ENCODE measurements at places on chromosomes 6 and 20. TPM values are rescaled to one million over a fixed set of nuclear protein-coding genes. Genes with fewer than 3 reads are reported as not detected.

Gene TBC1D32
- 45.5 TPM for total RNA-seq

Gene TNF
- not detected for total RNA-seq

Gene MEP1A
- total RNA-seq = not detected

Gene HLA-DPA1
- total RNA-seq = 0.18 TPM

Gene BCAS4
- 2.7 TPM for total RNA-seq

Gene SEL1L2
- not detected for total RNA-seq

Gene GNMT
- 0.36 TPM for total RNA-seq

Gene PTCHD4
- total RNA-seq = 9.8 TPM

Gene ENPP5
- total RNA-seq = 5.3 TPM

Gene BPIFB4
- not detected for total RNA-seq

Gene CYB5R4
- 7.2 TPM for total RNA-seq

Gene TGM3
- total RNA-seq = 0.08 TPM

Gene GTSF1L
- total RNA-seq = not detected

Gene SLCO4A1
- 0.72 TPM for total RNA-seq

- no peak for DNase-seq
Measured at GRCh38 chr6:43776799-43777776, 7.1 kb downstream of the VEGFA start.

DNA sequence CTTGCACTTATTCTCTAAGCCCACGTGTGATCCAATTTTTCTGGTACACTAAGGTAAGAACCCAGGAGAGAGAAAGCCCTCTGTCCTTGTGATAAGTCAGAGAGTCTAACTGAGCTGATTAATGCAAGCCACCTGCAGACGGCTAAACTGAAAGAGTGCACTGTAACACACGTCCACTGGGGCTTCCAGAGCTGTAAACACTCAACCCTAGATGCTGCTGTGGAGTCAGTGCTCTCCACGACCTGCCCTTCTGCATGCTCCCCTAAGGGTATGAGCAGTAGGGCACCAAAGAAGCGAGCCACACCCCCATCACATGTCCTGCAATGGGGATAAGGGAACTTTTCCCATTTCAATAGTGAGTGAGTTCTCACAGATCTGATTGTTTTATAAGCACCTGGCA is 55.7 kb downstream of the TXLNB start:
- DNase-seq = no peak

GRCh38 chr6:96649926-96650325 is 87.0 kb downstream of the FHL5 start:
- no peak for DNase-seq

GRCh38 chr6:47253136-47253535 is 56.6 kb downstream of the TNFRSF21 start:
- no peak for DNase-seq

DNA sequence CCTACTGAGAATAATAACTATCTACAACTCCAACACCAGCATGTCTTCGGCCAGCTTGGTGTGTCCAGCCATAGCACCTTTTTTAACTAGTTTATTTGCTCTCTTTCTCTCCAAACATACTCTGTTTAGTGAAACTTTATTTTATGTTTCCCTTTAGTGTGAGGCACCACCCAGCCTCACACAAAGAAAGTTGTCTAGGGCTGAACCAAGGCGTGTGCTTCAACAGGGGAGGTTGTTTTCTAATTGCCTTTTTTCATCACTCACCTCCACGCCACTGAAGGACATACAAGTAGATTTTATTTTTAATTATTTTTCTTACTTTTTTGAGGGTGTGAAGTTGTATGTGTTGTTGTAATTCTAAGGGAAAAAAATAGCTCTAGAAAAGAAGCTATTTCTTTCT is 125.6 kb upstream of the MARCKS start:
- DNase-seq = no peak

DNA sequence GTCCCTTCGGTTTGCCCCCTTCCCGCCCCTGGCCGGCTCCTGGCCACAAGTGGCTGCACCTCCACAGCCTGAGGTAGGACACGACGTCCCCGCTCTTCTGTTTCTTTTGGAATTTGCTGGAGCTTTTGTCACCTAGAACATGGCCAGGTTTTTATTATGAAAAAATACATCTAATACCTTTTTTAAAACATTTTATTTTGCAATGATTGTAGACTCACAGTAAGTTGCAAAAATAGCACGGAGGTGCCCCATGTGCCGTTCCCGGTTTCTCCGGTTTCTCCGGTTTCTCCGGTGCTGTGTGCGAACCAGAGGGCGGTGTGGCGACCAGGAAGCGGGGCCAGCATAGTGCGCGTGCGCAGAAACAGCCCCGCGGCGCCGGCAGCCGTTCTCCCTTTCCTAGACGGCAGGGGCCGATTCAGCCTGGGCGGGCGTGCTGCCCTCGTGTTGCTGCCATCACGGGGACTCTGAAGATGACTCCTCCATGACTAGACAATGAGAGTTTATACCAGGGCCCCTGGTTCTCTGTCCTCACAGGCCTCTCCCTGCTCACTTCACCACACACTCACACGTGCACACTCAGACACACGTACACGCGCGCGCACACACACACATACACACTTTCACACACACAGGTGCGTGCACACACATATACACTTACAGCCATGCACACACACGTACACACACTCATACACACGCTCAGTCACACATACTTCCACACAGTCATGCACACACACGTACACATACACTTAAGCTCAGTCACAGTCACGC is 102.1 kb downstream of the TMEM242 start:
- DNase-seq = peak; percentile 65

GRCh38 chr20:58344741-58345140 is 35.2 kb downstream of the RAB22A start:
- peak; percentile 50 for DNase-seq

DNA sequence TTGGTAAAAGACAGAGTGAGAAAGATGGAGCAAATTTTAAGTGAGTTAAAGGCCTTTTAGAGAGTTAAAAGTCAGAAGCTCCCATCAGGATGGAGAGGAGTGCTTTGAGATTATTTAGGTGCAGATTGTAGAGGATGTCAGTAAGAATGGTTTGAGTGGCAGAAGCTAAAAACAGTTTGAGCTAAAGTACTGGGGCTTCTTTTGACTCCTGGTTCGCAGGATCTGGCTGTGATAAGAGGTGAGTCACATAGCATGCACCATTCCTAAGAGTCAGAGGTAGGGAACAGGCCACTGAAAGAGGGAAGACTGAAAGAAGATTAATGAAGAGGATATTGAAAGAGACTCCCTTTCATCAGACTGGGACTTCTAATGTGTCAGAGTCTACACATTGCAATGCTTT is 1047.9 kb upstream of the MAP3K7 start:
- no peak for DNase-seq

DNA sequence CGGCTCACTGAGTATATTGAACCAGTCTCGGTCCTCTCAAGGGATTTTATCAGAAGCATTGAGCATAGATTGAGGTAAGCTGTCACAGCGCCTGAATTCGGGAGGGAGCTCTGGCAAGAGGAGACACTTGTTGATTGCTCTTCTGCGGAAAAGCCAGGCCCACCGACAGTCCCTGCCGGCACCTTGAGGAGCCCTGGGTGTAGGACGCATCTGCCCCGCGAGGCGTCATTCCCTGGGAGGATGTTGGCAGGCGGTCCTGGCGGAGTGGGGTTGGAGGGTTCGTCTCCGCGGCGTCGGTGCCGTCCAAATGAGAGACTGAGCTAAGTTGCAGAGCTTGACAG is 843 bp downstream of the FBXO9 start:
- DNase-seq = peak; percentile 33

DNA sequence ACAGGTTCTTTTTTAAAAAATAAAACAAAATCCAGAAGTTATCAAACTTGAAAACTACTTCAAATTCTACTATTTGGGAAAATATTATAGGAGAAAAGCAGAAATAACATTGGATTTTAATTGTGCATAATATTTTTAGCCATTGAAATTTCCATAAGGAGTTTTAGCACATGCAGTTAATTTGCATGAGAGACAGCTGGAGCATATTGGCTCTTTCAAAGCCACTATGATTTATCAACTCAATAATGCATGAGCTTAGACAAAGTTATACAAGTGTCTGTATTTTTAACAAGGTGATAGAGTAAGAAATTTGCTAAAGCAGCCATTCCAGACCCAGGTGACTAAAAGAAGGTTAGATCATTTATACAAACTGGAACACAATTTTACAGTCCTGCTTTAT is 189.0 kb upstream of the TFAP2D start:
- no peak for DNase-seq

- peak; percentile 73 for DNase-seq
Measured at GRCh38 chr20:16501301-16501700, 71.9 kb downstream of the KIF16B start.

DNA sequence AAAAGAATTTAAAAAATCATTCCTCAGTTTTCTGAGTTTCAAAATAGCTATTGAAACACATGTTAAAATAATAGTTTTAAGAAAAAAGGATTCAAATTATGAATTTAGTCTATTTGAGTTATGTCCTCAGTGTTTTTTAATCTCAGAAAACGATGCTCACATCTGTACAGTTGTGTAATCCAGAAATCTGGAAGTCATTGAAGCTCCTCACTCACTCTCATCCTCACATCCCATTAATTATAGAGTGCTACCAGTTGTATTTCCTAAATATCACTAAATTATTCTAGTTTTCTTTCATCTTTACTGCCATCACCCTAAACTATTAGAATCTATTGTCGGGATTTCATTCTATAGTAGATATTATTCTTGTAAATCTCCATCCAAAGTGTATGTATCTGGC is 234.7 kb upstream of the RIMS1 start:
- no peak for DNase-seq

GRCh38 chr6:121531658-121532169 is 96.3 kb downstream of the GJA1 start:
- no peak for DNase-seq

GRCh38 chr20:49513517-49513916 is 31.0 kb upstream of the KCNB1 start:
- DNase-seq = no peak

DNA sequence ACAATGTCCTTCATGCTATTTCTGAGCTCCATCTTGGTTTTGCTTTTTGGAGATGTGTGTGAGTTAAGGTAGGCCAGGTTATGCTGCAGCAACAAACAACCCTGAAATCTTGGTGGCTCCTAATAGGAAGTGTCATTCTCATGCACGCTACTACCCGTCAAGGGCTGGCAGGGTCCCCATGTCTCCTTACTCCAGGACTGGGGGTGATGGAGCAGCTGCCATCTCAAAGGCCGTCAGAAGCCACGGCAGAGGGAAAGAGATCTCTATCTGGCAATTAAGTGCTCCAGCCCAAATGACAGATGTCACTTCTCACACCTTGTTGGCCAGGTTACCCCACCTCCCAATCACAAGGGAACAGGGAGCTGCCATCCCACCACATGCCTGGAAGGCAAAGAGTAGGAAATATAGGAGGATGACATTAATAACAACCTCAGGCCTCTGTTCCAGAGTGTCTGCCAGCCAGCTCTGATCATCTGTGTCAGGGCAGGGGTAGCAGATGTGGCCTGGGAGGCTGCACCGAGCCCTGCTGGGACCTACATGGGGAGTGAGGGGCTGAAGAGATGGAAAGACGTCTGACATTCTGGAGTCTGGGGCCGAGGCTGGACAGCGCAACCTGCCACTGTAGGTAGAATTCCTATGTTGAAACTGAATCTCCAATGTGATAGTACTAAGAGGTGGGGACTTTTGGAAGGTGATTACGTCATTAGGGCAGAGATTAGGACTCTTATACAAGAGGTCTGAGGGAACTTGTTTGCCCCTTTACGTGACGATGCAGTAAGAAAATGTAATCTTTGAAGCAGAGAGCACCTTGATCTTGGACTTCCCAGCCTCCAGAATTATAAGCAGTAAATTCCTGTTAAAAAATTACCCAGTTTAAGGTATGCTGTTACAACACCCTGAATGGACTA is 4.8 kb upstream of the SDCBP2 start:
- no peak for DNase-seq

DNA sequence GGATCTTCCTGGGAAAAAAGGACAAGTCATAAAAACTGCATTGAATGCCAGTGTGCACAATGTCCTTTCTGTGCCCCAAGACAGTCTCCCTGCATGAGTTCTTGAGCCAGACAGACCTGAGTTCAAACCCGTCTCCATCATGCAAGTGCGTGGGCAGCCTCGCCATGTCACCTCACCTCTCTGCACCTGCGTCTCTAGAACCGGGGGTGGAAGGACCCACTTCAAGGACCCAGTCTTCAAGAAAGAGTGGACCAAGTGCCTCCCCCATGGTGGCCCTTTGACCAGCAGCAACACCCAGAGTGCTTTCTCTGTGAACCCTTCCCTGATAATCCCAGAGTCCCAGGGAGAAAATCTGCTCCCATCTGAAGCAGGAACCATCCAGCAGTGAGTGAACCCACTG is 23.5 kb upstream of the ANGPT4 start:
- DNase-seq = no peak

DNA sequence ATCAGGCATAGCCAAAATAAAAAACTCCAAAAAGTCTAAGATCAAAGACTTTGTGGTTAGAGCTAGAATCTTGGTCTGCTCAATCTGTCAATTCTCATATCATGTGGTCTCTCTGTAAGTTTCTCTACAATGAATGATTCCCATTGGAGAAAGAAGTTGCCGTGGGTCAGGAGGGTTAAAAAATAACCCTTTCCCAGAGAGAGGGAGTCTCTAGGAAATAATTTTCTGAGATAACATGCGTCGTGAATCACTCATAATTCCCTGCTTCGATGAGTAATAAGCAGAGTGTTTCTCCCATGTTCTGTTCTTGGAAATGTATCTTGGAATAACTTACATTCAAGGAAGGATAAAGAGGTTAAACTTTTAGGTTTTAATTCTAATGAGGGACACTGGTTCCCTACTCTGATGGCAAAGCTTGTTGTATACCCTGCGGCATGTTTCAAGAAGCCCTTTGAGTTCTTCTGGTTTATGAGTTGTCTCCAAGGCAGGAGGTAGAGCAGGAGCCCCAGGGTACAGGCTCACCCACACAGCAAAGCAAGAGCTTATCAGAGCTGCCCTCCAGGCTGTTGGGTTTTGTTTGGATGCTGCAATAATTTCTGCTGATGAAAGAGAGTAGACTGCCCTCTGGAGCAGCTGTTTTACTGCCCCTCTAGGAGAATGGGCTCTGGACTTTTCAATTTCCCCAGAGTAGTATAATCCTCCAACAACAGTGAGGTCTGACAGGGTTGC is 599.1 kb downstream of the QKI start:
- no peak for DNase-seq

- DNase-seq = peak; percentile 60
Measured at GRCh38 chr6:113630738-113631535, 226.2 kb upstream of the MARCKS start.

DNA sequence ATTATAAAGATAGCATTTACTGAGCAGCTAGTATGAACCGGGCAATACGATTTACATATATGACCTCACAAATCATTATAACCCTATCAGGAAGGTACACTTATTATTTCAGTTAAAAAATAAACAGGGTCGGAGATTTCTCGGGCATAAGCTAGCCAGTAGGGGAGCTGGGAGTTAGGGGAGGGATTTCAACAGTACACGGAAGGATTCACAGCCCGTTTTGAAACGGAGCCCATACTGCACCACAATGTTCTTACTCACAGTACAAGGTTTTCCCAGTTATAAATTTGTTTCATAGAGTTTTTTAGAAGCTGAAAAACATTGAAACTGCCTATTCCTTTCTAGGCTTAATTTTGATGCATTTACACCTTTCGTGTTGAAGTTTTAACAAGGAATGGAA is 607.1 kb downstream of the HDGFL1 start:
- DNase-seq = no peak

- DNase-seq = no peak
Measured at GRCh38 chr20:17932396-17932795, 36.2 kb downstream of the SNX5 start.

- DNase-seq = peak; percentile 99
Measured at GRCh38 chr6:67630146-67630545, 1004.9 kb upstream of the ADGRB3 start.

GRCh38 chr6:155461556-155461955 is 5.9 kb upstream of the NOX3 start:
- DNase-seq = no peak

- DNase-seq = no peak
Measured at GRCh38 chr6:118722829-118723813, 71.7 kb upstream of the CEP85L start.
